ENCODE measurements at places on chromosomes 2 and 18.

DNA sequence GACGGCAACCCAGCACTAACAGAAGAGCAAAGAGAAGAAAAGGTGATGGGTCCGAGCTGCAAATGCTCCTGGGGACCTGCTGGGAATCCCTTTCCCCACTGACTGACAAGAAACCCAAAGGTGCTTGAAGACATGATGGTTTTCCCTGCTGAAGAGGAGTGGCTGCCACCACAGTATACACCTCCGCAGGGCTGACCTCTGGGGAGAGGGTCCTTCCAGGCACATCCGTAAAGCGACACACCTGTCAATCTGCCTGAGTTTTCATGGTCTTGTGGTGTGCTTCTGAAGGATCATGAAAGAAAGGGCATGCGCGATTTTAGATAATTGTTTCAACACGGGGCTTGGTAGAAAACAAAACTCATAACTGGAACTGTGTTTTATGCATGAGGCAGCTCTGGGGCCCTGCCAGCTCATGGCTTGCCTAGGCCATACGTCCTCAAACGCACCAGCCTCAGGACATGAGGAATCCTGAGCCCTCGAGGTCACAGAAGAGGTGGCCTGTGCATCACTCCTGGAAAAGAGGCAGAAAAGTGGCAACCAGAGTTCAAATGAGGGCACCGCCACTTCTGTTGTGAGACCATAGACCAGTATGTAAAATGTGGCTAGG is 51.8 kb downstream of the SERTAD2 start:
- no peak for DNase-seq

DNA sequence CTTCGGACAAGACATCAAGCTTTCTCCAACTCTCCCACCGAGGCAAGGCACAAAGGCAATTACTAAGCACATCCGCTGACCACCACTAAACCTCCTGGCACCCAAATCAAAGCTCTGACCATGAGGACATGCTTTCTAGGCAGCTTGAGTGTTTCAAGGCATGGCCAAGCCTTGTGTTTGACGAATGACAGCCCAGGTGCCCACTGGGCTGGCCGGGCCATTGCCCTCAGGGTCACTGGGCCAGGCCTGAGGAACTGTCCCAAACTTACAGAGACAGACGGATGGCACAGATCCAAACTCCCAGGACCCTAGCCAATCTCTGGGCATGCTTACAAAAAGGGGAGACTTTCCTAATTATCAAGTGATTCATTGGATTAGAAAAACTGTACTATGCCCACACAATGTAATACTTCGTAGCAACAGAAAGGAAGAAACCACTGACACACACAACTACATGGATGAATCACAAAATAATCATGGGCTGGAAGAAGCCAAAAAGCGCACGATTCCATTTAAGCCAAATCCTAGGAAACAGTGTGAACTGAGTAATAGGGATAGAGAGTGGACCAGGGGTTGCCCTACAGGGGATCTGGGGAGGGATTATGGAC is 20.2 kb downstream of the CRACDL start:
- DNase-seq: no peak

DNA sequence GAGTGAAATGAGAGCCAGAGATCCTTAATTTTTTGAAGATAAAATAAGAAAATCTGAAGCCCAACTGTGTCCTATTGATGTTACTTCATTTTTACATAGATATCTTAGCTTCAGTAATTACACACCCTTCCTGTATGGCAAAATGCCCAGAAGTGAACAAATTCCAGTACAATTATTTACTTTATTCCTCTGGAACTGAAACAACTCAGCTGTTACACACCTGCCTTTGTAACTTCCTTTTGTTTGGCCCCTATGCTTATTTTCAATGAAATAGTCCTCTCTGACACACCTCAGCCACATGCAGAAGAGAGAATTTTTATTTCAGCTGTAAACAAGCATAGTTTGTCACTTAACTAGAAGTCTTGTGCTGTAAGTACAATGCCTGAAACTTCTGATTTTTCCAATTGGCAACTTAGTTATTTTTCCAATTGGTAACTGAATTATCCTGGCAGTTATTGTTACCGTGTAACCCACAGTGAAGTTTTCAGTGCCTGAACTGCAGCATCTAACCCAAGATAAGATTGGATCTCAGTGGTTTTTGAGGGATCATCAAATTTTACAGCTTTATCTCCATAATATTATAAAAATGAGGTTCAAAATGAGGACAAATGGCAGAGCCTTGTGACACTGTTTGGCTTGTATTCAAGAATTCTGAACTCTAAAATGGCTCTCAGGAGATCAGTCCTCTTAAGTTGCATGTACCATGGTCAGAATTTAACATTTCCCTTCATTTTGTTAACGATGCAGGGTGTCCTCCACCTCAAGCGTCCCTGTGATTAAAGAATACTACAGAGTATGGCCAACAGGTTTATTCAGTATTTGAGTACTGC is 82.6 kb downstream of the PKP4 start:
- DNase-seq: no peak

- DNase-seq: no peak
These were observed 10.3 kb downstream of the TUBB6 start for GRCh38 chr18:12318334-12318697.

- DNase-seq: no peak
These were observed 75.4 kb downstream of the KLF7 start for GRCh38 chr2:207090389-207090788.

- DNase-seq: no peak
These were observed 212.0 kb downstream of the TNS1 start for GRCh38 chr2:217790681-217791392.

DNA sequence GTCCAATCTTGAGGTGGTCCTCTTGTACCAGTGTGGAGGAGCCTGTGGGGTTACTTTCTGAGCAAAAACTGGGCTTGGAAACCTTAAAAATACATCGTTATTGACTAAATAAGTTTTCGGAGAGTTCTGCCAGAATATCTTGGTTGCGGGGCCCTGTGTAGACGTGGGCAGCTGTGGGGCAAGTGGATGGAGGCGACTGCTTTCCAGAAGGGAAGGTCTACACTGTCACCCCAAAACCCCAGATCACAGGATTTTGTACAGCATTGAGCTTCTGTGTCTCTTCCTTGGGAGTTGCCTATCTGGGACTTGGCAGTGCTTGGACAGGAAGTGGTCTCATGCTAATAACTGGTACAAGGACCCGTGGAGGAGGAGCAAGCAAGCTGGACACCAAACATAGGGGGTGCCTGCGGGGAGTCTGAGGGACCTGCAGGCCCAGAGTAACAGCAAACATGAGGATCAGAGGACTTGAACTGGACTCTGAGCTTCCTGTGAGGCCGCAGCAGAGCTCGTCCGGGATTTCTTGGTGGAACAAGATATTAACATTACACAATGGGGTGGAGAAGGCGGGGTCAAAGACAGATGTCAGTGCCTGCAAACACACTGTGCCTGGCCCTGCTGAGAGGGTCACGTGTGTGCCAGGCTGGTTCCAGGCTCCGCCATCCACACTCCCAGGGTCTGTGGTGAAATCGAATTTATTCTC is 48.0 kb upstream of the CTLA4 start:
- DNase-seq: no peak

DNA sequence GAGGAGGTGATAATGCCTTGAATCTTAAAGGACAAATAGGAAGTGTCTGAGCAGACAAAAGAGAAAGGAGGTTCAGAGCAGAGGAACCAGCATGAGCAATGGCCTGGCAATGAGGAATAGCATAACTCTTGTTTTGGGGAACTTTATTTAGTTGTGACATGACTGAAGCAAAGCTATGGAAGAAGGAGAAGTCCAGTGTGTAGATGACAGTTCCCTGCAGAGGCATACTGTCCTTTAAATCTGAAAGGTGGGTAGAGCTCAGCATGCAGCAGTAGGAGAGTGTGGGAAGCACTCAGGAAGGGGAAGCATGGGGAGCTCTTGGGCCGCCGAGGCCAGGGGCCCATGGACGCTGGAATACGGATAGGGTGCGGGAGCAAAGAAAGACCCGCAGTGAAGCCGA is 173.8 kb downstream of the SEPTIN10 start:
- no peak for DNase-seq

- no peak for DNase-seq
These were observed at the start of gene MFSD2B for GRCh38 chr2:24009680-24010476. MFSD2B (plus strand) TSS chr2:24010085; CDS start chr2:24010097, 12 bp downstream.

GRCh38 chr2:96097441-96097840 is 18.9 kb downstream of the ADRA2B start:
- DNase-seq: no peak

- no peak for DNase-seq
These were observed 684 bp upstream of the ZCCHC2 start for GRCh38 chr18:62522178-62522503.

DNA sequence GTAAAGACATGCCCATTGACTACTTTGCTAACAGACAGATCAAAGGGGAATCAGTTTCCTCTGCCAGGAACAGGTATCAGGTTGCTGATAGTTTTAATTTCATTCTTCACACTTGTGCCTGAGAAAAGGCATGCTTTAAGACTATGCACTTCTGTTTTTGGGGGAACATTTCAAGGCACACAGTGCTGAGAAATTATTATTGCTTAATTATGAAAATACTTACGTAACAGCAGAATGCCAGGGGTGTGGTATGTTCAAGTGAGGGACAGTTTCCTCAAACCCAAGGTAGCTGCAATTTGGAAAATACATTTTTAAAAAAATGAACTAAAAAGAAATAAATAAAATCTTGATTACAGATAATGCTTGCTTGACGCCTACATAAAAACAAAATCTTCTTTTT is 1746.1 kb upstream of the PIK3C3 start:
- DNase-seq: no peak

- DNase-seq: no peak
These were observed 1971.0 kb upstream of the LRRTM1 start for GRCh38 chr2:82275599-82275998.
